ENCODE measurements at places on chromosomes 4 and X. TPM values are rescaled to one million over a fixed set of nuclear protein-coding genes. Genes with fewer than 3 reads are reported as not detected.

The CT45A6 gene
- total RNA-seq, result not detected

- no peak for DNase-seq
These were observed 22.8 kb downstream of the GPRIN3 start for GRCh38 chr4:89284828-89285227.

The ZNF718 gene
- 12.3 TPM for total RNA-seq

- DNase-seq, result no peak
These were observed 503.2 kb downstream of the PACRGL start for GRCh38 chr4:21203416-21203815.

- no peak for DNase-seq
These were observed 77.6 kb upstream of the ETNPPL start for GRCh38 chr4:108840426-108840975.

GRCh38 chrX:136347706-136348105, 46.9 kb downstream of the ADGRG4 start:
- DNase-seq, result no peak

The RAB41 gene
- not detected for total RNA-seq

GRCh38 chr4:167308876-167309275, 74.6 kb upstream of the SPOCK3 start:
- DNase-seq, result no peak

- no peak for DNase-seq
These were observed 18.5 kb downstream of the GC start for GRCh38 chr4:71765350-71765749.

The DNAAF6 gene
- total RNA-seq, result not detected

- peak; percentile 26 for DNase-seq
These were observed 677 bp upstream of the NONO start for GRCh38 chrX:71282514-71283402.

The HS3ST1 gene
- total RNA-seq, result 0.17 TPM

The ADGRL3 gene
- 15.7 TPM for total RNA-seq

DNA sequence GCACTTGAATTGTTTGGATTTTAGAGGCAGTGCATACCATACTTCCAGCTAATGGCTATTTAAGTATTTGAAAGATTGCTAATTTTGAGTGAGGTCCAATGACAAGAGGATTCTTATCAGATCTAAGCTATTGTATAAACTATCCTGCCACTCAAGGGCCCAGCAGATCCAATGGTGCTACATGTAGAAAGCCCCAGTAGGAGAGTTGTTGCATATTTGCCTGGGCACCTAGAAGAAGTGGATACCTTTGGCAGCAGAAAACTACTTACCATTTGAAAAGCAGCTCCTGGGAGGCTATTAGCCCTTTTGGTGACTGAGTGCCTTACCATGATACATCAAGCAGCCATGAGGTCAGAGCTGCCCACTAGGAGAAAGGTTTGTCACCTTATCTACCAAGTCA, 447.3 kb downstream of the C4orf33 start:
- DNase-seq, result no peak

The IL15 gene
- total RNA-seq, result 1.4 TPM

- no peak for DNase-seq
These were observed 31.0 kb upstream of the FGF5 start for GRCh38 chr4:80235451-80235850.

The AMER1 gene
- 8.3 TPM for total RNA-seq

DNA sequence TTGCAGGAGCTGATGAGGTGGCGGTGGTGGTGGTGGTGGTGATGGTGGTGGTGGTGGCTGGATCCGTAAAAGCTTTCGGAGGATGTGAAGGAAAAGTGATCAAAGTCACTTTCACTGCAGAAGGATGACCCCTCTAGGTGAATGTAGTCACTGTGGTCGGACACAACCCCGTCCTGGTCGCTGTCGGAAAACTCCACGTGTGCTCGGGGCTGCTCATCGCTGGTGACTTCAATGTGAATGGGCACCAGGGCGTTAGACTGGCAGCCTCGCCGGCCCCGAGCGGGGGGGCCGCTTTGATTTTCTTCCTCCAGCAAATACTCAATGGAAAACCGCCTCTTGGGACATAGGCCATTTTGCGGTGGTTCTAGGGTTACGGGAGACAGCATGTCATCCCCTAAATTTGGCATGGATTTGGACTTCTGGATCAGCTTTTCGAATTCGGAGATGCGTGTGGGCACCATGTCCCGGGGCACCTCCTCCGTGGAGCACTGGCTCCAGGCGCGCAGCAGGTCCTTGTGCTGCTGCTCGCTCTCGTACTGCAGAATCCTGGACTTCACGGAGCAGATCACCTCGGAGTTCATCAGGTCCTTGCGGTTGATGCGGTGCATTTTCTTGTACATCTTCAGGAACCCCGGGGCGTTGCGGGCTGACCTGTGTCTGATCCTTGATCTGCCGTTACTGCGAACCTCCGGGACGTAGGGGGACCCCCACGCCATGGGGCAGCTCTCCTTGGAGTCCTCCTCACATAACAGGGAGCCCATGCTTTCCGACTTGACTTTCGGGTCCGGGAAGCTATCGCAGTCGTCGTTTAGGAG, 88.3 kb upstream of the PDLIM3 start:
- no peak for DNase-seq

The SLC49A3 gene
- total RNA-seq, result 4.1 TPM

DNA sequence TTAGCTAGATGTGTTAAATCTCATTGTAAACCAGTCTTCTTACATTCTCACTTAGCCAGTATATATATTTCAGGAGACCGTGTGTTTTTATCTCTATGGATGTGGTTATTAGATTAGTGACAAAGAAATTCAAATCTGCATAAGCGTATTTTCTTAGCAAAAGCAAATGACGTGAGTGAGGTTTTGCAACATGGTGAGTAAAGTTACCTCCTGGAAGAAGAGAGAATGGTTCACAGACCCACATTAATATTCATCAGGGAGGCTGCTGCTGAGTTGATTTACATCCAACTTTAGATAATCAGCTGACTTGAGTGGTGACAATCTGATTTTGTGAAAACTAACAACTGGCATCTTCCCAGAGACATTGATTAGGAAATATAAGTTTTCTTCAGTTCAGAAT, 589.9 kb upstream of the GALNT7 start:
- no peak for DNase-seq

- DNase-seq, result no peak
These were observed 37.9 kb downstream of the PDGFC start for GRCh38 chr4:156933633-156934258.

DNA sequence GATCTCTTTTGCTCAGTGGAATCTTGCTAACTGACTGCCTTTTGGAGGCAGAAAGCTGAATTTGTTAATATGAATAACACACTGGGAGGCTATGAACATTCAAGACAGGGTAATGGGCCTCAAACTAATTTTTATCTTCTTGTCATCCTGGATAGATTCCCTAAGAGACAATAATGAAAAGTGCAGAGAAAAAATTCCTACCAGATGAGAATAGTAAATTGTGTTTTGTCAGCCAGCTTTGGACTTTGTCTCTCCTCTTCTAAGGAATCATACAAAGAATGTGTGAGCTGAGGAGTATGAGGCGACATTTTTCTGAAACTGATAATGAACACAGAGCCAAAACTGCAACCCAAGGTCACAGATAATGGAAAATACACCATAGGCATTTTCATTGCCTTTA, 649.3 kb downstream of the IQCM start:
- DNase-seq, result no peak

The TMEM164 gene
- total RNA-seq, result 36.0 TPM

The SCARB2 gene
- 39.4 TPM for total RNA-seq

DNA sequence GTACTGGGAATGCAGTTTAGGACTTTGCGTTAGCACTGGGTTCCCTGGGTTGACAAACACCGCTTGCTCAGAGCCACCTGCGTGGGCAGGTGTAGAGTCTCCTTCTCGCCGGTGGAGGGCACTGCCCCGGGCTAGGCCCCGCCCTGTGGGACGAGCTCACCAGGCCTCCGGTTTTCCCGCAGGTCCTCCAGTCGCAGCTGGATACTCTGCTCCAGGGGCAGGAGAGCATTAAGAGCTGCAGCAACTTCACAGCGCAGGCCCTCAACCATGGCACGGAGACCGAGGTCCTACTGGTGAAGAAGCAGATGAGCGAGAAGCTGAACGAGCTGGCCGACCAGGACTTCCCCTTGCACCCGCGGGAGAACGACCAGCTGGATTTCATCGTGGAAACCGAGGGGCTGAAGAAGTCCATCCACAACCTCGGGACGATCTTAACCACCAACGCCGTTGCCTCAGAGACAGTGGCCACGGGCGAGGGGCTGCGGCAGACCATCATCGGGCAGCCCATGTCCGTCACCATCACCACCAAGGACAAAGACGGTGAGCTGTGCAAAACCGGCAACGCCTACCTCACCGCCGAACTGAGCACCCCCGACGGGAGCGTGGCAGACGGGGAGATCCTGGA, 49.2 kb upstream of the MND1 start:
- DNase-seq, result peak; percentile 64

- DNase-seq, result no peak
These were observed 184.1 kb downstream of the IL1RAPL2 start for GRCh38 chrX:104749951-104750610.

The SPATA4 gene
- not detected for total RNA-seq

The KIT gene
- 7.6 TPM for total RNA-seq

The STARD8 gene
- total RNA-seq, result 9.5 TPM

- DNase-seq, result no peak
These were observed 115.0 kb upstream of the LDB2 start for GRCh38 chr4:17013382-17014006.

DNA sequence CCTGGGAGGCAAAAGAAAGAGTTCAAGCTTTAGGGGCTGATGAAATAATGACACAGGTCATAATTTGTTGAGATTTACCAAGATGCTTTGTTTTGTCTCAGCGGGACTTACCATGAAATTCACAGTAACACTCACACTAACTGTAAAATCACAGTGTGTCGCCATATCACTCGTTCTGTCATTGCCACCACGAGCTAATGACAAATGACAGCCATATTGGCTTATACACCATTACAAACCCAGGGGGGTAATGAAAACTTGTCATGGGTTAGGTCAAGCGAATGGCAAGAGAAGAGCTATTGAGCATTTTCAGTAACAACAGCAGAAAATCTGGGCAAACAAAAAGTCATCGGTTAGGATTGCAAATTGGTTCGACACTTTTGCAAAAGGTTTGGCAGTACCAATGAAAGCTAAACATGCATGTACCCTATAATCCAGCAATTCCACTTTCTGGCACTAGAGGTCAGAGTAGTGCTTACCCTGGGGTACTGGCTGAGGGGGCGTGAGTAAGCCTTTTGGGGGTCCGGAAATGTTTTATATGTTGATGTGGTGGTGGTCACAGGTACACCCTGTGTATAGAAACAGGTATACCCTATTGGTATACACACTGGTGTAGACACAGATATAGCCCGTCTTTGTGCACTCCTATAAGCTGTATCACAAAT, 83.9 kb upstream of the RAI2 start:
- DNase-seq, result peak; percentile 13

The PCDH11X gene
- total RNA-seq, result 47.7 TPM

The ZDHHC15 gene
- total RNA-seq, result 2.2 TPM

GRCh38 chr4:111269439-111269838, 646.6 kb upstream of the PITX2 start:
- DNase-seq, result no peak

GRCh38 chr4:69649629-69650028, 3.4 kb downstream of the UGT2A1 start:
- no peak for DNase-seq

The AMBN gene
- not detected for total RNA-seq

DNA sequence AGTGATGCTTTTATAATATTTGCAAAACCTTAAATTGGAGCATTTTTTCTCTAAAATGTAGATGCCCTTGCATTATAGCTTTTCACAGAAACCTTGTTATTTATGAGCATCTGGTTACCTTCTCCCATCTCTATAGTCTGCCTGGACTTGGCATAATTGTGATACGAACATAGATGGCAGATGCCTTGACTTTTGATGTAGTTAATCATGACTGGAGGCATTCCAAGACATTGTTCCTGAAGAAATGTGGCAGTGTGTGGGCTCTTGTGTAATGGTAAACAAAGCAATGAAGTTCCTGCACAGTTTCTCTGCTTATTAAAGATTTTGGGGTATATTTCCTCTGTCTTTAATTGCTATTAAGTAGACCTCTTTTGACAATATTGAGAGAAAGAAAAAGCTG, 500.1 kb downstream of the PCDH19 start:
- no peak for DNase-seq

The UGT2A1 gene
- 0.42 TPM for total RNA-seq

DNA sequence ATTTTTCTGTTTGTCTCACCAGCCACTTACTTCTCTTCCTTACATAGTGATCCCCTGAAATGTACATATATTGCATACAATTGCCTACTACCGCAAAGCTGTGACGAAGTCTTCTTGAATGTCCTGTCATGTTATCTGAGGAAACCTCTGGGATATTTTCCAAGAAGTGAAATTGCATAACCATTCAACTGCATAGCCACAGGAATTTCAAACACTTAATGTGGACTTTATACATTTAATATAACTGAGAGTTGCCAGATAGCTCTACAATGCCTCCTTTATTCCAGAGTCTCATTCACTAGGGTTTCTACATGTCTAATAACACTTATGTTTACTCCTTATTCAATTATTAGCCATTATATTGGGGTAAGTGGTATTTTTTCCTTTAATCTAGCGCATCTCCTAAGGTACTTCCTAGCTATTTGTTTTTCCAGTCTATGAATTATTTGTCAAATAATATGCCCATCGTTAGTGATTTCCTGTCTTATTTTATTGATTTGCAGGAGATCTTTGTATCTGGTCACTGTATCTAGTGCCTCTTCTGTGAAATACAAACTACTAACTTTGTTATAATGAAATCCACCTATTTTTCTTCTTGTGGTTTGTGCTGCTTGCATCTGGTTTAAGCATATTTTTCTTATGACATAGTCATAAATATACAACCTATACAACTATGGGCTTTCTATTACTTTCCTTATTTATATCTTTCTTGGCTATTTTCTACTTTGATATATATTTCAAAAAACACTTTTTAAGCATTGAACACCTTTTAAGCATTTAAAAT, 69.2 kb upstream of the GRID2 start:
- DNase-seq, result no peak

The CFAP299 gene
- total RNA-seq, result not detected

The CXorf49 gene
- total RNA-seq, result not detected

The IL2 gene
- not detected for total RNA-seq

DNA sequence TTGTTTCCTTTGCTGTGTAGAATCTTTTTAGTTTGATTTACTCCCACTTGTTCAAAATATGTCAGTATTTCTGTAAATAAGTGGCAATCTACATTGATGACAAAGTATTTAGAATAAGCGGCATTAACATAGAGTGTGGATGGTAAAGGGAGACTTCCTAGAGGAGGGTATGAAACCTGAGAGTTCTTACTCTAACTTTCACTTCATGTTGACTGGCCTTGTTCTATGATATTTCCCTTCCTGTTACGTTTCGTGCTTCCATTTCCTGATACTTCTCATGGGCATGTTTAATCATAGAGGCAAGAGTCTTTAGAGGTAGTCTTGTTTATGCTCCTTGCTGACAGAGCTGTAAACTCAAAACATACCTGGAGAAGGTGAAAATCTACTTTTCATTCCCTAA, 408.9 kb downstream of the GLUD2 start:
- DNase-seq, result no peak

DNA sequence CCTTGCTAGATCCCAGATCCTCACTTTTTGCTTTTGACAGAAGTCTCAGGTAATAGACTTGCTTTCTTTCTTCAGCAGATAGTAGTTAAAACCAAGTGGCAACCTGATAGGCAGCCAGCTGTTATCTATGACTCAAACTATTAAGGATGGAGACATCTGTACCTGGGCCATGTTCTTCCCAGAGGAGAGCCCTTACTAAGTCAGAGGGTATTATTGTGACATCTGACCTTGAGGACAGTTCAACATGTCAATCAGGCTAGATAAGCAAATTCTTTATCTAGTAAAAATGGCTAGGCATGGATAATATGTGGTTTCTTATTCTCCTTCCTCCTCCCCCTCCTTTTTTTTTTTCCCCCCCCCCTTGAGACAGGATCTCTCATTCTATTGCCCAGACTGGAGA, 39.2 kb downstream of the TRIM2 start:
- DNase-seq, result no peak

The FAM47E gene
- 1.4 TPM for total RNA-seq

All from H7 (cell line).